ENCODE measurements at places on chromosomes 12 and 14.

DNA sequence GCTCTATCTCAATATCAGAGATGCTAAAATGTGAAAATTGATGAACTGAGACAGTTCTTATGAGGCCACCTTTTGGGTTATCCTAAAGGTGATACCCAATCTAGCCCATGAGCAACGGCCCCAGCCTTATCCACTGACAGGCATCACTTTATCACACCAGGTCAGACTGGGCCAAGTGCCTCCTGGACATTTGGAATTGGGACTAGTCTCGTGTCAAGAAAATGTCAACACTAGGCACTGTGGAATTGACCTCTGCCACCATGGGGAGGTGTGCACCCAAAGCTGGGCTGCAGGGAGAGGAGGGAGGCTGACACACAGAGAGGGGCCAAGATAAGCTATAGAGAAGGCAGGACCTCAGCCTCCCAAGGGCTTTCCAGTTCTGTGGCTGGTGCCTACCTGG lies 78.5 kb upstream of the ZFP36L1 start:
- no peak for DNase-seq

GRCh38 chr14:31261859-31262731 lies 54.5 kb upstream of the HECTD1 start:
- DNase-seq = no peak

DNA sequence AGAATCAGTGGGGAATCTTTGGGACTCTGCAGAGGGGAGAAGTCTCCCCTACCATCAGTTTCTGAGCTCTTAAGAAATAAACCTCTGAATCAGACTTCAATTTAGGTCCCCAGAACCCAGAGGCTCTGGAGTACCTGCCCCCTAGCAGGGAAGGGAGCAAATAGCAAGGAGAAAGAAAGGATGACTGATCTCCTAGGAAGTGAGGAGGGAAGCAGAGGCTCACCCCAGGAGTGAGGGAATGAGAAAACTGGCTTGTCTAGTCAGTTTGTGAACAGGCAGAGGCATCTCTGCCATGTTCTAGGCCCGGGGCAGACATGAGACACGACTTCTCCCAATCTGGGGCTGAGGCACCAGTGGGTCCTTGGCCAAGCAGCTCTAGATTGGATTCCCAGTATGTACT lies 24.3 kb upstream of the SMUG1 start:
- DNase-seq = no peak

GRCh38 chr12:92036771-92037453 lies 108.7 kb downstream of the BTG1 start:
- no peak for DNase-seq

DNA sequence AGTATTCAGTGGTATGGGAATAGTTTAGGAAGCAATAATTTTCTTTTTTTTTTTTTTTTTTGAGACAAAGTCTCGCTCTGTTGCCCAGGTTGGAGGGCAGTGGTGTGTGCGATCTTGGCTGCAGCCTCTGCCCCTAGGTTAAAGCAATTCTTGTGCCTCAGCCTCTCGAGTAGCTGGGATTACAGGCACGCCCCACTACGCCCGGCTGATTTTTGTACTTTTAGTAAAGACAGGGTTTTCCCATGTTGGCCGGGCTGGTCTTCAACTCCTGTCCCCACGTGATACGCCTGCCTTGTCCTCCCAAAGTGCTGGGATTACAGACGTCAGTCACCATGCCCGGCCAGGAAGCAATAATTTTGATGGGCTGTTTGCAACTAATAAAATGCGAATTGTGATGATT lies 62.1 kb downstream of the ATG14 start:
- DNase-seq = no peak

DNA sequence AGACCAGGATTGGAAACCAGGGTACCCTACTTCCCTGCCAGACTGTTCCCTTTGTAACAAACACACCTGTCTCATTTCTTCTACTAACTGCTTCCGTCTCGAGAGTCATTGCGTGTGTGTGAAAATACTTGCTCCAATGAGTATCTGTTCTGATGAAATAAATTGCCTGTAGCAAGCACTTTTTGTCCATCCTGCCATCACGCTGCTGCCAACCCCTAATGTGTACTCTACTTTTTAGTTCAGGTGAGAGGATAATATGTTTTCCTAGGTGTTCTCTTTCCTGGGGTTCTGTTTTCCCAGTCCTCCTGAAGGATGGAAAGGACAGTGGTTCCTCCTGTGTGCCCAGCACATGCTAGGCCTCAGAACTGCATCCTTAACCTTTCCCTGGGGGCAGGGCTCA lies 1.0 kb downstream of the TUNAR start:
- no peak for DNase-seq

DNA sequence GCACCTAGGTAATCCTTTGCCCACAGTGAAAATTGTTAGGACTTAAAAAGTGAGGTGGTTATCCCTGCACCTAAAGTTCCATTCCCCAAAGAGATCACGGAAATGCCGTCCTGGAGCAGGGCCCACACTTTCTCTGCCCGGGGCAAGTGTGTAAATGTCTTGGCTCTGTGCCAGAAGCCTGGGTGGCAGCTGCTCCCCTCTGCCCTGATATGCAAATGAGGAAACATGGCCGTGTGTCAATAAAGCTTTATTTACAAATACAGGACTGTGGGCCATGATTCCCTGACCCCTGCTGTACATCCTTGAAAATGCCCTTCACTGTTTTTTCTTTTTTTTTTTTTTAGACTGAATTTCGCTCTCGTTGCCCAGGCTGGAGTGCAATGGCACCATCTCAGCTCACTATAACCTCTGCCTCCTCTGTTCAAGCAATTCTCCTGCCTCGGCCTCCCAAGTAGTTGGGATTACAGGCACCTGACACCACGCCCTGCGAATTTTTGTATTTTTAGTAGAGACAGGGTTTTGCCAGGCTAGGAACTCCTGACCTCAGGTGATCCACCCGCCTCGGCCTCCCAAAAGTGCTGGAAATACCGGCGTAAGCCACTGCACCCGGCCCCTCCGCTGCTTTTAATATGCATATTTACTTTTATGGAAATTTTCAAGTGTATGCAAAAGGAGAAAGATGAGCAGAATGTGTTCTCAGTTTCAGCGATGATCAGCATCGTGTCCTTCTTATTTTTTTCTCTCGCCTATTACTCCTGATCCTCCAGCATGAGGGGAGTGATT lies 75.5 kb downstream of the GALNT9 start:
- no peak for DNase-seq

DNA sequence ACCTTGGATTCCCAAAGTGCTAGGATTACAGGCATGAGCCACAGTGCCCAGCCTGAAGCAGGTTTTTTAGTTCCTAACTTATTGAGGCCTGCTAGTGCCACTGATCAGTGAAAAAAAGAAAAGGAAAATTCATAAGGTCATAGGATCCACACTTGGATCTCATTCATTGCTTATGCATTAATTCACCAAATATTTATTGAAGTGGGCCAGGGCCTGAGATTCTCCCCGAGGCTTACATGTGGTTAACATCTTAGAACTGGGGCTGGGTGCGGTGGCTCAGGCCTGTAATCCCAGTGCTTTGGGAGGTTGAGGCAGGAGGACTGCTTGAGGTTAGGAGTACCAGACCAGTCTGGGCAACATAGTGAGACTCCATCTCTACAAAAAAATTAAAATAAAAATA lies 29.5 kb upstream of the MAP1LC3B2 start:
- DNase-seq = no peak

DNA sequence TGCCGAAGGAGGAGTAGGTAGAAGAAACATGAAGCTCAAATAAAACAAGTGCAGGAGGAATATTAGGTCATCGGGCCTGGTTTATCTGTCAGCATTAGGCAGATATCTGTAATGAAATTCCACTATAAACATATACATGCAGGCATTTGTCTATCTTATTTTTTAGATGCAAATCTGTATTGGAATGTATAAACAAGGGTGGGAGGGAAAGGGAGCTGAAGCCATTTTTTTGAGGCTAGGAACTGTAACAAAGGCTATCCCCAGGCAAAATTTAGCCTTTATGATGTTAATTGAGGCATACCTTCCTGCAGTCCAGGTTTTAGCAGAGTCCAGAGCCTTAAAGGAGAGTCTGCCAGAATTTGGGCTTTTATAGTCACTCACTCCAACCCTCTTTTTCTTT lies 72.5 kb downstream of the PHLDA1 start:
- DNase-seq = no peak

DNA sequence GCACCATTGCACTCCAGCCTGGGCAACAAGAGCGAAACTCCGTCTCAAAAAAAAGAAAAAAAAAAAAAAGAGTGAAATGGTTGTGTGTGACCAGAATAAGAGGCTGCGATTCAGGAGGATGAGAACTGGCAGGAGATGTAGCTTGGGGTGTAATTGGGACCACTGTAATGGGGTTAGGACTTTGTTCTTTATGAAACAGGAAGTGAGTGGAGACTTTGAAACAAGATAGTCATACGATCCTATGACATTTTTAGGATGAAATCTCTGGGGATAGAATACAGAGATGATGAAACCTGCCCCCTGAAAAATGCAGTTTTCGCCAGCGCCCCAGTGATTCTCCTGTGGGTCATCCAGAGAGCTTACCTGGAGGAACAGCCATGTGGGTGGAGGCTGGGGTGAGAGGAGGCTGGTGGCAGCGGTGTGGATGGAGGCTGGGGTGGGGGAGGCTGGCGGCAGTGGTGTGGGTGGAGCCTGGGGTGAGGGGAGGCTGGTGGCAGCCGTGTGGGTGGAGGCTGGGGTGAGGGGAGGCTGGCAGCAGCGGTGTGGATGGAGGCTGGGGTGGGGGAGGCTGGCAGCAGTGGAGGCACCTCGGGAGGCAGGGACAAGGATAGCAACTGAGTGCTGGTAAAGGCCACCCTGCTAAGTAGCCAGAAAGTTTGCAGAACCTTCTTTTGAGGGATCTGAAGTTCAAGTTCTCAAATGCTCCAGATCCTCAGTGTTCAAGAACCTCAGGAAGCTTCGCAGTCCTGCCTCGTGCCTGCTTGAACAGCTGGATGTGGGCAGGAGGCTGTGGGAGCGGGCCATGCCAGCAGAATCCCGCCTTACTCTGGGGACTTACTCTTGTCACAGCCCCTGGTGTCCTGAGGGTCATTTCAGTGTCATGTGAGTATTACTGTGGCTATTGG lies 20.2 kb downstream of the FBXL14 start:
- DNase-seq = no peak

GRCh38 chr12:32053881-32054624 lies 52.6 kb upstream of the BICD1 start:
- no peak for DNase-seq

DNA sequence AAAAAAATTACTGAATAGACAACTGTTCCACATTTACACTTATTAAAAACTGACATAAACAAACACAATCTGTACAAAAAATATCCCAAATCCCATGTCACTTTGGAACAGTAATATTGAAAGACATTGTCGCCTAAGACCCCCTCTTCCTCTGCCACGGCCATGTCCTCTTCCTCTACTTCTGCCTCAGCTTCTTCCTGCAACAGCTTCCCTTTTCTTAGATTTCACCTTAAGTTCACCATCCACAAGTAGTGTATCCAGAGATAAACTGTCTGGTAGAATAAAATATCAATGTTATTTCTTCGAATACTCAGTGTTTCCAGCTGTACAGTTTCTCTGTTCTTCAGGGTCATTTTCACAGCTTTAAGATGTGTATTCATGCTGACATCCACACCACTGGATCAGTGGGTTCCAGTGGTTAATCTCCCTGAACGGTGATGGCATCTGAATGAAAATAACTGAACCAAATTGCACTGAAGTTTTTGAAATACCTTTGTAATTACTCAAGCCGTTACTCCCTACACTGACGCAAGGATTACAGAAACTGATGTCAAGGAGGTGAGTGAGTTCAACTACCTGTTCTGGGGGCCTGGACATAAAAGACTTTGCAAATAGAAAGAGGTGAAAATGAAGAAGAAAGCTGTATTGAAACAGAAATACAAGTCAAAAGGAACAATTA lies 208.5 kb downstream of the C12orf50 start:
- no peak for DNase-seq

DNA sequence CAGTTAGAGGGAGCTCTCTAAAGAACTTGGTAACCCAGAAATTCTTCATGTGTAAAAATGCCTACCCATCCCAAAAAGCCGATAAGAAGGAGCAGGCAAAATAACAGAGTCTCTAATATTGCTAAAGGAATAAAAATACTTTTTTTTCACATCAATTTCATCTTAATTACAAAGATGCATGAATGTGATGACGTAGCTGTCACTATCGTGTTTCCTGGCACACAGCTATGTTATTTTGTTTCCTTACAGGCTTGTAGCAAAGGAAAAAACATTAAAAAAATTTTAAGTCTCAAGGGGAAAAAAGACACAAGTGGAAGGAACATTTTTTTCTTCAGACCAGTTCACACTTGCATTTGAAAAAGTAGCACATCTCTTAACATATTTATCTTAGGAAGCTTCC lies 10.3 kb upstream of the LGALS3 start:
- no peak for DNase-seq

DNA sequence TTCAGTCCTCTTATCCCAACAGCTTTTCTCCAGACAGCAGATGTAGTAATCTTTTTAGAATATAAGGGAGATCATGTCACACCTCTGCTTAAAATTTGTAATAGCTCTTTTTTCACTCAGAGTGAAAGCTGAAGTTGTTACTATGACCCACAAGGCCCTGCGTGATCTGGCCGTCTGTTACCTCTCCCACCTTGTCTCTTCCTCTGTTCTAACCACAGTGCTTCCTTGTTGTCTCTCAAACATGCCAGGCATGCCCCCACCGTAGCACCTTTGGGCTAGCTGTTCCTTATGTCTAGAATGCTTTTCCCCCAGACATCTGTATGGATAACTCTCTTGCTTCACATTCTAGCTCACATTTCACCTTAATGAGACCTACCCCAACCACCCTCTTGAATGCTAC lies 6.5 kb downstream of the NECAP1 start:
- DNase-seq = no peak

DNA sequence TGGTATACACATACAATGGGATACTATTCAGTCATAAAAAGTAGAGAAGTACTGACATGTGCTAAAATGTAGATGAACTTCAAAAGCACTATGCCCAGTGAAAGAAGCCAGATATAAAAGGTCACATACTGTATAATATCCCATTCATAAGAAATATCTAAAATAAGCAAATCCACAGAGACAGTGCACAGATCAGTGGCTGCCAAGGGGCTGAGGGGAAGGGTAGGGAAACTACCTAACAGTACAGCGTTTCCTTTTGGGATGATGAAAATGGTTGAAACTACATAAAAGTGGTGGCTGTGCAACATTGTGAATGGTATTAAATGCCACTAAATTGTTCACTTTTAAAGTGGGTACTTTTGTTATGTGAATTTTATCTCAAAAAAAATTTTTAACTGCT lies 11.9 kb downstream of the EAPP start:
- no peak for DNase-seq

- DNase-seq = no peak
Observed at GRCh38 chr12:94872971-94873733, 130.3 kb downstream of the NDUFA12 start.

GRCh38 chr14:54330876-54331275 lies 65.9 kb upstream of the CDKN3 start:
- DNase-seq = no peak

- DNase-seq = no peak
Observed at GRCh38 chr14:29637411-29637810, 290.2 kb downstream of the PRKD1 start.

GRCh38 chr12:80861641-80862378 lies 75.9 kb downstream of the LIN7A start:
- DNase-seq = no peak

GRCh38 chr14:100476012-100476822 lies 111.0 kb downstream of the BEGAIN start:
- no peak for DNase-seq

- no peak for DNase-seq
Observed at GRCh38 chr12:106217706-106218105, 30.1 kb downstream of the CKAP4 start.
